Activated CD4-positive, alpha-beta T cell treated with anti-CD3 and anti-CD28 coated beads, Interleukin-2, amount 10 ng/mL, durations not matched to agents 24 days and 14 days (primary cell): ENCODE measurements at places on chromosomes 5 and 9. TPM values are rescaled to one million over a fixed set of nuclear protein-coding genes. Genes with fewer than 3 reads are reported as not detected.

DNA sequence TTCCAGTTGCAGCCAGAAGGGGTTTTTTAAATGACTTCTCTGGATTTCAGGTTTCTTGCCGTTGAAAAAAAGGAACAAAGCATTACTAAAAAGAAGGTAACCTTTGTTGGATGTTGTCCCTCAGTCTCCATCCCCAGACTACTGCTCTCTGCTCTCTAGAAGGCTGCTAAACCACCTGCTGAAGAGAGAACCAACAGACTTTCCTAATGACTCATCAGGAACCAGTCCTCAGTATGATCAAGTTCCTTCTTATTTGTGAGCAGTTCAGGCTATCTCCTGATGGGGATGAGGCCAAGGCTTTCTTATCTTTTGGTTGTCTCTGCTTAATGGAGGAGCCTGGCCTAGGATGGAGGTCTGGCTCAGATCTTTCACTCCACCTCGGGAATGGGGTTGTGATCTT lies 4.1 kb downstream of the KIF4B start:
- DNase-seq: no peak

GRCh38 chr5:99019254-99019653 lies 90.4 kb upstream of the CHD1 start:
- no peak for DNase-seq

- no peak for DNase-seq
Observed at GRCh38 chr9:111833941-111834340, 39.2 kb upstream of the SHOC1 start.

DNA sequence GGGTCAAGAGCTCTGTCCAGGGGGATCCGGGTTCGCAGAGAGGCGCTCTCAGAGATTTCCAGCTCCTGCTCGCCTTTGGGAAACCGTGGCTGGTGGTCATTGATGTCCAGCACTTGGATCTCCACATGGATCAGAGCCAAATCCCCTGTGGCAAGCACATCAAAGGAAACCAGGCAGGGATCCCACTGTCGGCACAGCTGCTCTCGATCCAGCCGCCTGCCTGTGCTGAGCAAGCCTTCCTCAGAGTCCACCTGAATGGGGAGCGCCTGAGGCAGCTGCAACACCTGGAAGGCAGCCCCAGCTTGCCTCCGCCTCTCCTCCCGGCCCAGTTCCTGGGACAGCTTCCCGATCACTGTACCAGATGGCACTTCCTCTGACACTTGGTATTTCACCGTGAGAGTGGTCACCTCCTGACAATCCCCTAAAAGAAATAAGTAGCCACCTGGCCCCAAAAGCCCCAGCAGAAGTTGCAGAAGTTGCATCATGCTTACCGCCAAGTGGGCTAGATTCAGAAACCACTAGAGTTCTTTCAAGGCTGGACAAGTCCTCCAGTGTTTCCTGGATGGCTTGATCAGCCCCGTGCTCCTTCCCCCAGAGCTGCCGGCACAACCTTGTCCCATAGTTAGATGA lies 520 bp downstream of the PCDH12 start:
- DNase-seq: no peak

DNA sequence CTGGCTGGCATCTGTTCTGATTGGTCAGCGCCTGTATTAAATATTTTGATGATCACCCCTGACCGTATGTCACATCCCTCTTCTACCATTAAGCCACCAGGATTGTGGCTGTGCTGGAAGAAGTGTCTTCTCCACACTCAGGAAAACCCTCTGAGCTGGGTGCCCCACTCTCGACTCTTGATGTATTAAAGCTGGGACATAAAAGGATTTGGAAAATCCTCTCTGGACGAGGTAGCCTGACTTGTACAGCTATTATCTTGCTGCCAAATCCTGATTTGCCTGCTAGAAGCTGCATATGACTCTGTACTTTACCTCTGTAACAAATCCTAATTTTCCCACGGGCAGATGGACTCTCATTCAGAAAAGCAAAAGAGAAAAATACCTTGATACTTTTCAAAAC lies 161.0 kb downstream of the SLC28A3 start:
- DNase-seq: no peak

GRCh38 chr5:44332285-44332971 lies 56.8 kb downstream of the FGF10 start:
- no peak for DNase-seq

DNA sequence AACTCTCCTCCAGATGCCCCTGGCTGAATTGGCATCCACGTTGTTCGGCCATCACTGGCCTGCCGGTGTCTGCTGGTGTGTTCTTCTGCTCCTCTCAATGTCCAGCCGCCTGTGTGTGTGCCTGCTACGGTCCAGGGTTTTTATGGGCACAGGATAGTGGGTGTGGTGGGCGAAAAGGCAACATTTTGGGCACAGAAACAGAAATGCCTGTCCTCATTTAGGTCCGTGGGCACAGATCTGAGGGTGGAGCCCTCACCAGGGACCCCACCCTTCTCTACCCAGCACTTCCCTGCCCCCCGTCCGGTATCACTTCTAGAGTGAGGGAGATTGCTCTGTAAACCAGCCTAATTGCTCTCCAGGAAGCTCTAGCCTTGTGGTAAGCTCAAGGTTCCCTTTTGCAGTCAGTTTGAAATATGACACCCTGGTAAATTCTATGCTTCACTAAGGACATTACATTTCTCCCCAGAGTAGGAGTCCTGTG lies 410.1 kb downstream of the MAT2B start:
- DNase-seq: no peak

KIF4B gene
- 0.07 TPM in 1 of 2 replicates, not detected in the other for total RNA-seq

KCNT1 gene
- not detected in 2 replicates for total RNA-seq

B4GALT7 gene
- total RNA-seq: 26.5 and 27.7 TPM in 2 replicates
